GM10248 (cell line): ENCODE measurements at places on chromosomes 3 and 15.

DNA sequence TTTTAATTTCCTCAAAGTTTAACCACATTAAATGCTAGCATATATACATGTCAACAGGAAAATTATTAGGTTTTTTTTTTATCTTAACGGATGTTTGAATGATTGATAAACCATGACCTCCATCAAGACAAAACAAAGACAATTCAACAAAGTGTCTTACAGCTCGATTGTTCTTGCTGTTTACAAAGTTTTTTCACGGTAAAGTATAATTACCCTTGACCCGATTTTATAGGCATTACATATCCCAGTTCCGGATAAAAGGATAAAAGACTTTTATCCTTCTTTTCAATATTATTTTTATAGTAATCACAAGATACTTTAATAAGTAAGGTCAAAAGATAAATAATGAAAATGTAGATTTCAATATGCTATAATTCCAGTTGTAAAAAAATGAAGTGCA, 96.9 kb downstream of the RORA start:
- no peak for DNase-seq

GRCh38 chr3:128297401-128298138, 144.3 kb downstream of the EEFSEC start:
- DNase-seq, result no peak

DNA sequence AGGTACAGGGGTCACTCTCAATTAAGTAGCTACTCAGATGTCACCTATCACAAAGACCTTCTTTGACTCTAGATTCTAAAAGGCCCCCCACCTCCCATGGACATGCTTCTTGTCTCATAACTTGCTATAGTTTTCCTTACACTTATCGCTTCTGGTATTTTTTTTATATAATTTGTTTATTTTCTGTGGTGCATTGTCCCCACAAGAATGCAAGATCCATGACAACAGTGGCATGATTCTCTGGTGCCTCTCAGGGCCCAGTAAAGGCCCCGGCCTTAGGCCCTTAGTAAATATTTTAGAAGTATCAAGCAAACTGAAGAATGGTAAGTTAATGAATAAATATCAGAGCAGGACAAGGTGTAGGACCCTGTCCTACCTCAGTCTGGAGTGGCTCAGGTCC, 248.6 kb downstream of the CBLB start:
- no peak for DNase-seq

GRCh38 chr3:23549148-23549910, 256.4 kb upstream of the UBE2E1 start:
- no peak for DNase-seq

DNA sequence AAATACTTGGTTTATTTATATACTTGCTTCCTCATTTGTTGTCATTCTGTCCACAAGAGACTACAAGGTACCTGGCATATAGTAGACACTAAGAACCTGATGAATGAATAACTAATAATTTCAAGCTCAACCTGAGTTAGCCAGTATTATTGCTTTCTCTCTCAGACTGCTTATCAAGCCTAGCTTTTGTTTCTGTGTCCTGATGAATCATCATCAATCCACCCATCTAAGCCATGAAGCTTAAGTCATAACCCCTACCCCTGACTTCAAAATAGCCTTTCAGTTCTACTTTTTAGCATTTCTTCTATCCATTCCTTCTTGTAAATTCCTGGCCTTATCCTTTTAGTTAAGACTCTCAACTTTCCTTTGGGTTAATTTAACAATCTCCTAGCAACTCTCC, 420.8 kb downstream of the EPHA6 start:
- no peak for DNase-seq
